ENCODE measurements at places on chromosomes 12 and 14.

DNA sequence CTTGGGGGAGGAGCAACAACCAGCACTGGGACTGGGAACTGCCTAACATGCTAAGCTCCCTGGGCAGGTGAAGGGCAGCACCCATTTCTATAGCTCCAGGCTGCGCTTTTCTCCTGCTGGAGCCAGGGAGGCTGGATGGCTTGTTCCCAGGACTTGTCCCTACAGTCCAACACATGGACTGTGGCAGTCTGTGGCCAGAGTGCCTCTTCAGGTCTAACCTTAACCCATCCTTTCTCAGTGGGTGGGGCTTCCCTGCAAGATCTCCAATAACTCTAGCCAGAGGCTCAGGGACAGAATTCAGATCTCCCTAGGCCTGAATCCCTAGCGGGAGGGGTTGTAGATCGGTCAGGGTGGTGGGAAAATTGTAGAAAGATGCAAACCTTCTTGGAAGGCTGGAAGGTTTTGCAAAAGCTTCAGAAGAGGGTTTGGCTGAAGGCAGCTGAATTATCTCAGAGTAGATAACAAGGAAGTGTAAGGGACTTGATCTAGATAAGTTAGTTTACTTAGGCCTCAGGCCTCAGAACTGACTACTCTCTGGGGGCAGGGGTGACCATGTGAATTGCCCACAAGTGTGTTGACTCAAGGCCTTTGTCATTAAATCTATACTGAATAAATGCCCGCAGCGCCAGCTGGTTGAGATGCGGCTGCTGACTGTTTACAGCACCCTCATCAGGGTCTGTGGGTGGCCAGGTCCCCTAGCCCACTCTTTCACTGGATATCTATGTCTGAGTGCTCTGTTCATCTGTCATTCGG is 60.7 kb downstream of the SSPN start:
- DNase-seq, result no peak

GRCh38 chr12:50175716-50176026 is 8.5 kb upstream of the CERS5 start:
- no peak for DNase-seq

DNA sequence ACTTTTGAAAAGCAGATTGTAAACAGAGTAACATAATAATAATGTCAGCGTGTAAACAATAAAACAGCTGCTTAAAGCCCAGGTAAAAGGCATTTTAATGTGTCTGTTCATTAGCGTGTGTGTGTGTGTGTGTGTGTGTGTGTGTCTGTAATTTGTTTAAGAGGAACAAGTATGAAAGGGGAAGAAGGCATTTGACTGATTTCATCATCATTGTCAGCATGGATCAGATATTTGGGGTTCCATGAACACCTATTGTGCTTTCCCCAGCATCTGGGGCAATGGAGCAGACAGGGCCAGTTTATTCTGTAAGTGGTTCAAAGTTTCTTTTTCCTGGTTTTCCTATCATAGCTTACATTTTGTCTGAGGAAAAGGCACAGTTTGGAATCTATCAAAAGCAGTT is 28.9 kb downstream of the SLC25A21 start:
- peak; percentile 12 for DNase-seq

GRCh38 chr12:795305-795704 is 42.9 kb downstream of the WNK1 start:
- DNase-seq, result peak; percentile 84

GRCh38 chr14:71648725-71649124 is 283.5 kb upstream of the RGS6 start:
- no peak for DNase-seq

DNA sequence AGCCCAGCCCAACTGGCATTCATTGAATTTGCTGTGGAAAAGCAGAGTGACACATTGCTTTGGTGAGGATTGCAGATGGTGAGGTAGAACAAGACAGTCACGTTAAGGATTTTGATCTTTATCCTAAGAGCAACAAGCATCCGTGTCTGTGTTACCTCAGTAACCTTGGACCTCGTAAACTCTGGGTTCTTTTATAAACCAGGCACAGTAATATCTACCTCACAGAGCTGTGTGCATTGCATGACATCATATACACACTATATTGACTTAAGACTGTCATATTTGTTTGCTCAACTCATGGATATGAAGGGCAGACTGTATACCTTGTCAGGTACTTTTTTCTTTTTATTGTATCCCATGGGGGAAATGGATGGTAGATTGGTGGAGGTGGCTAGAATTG is 156.2 kb downstream of the ETV6 start:
- no peak for DNase-seq

- DNase-seq, result peak; percentile 25
These were observed 34.3 kb upstream of the CHFR start for GRCh38 chr12:132921685-132922084.

GRCh38 chr12:124512667-124513296 is 54.6 kb downstream of the NCOR2 start:
- DNase-seq, result no peak

DNA sequence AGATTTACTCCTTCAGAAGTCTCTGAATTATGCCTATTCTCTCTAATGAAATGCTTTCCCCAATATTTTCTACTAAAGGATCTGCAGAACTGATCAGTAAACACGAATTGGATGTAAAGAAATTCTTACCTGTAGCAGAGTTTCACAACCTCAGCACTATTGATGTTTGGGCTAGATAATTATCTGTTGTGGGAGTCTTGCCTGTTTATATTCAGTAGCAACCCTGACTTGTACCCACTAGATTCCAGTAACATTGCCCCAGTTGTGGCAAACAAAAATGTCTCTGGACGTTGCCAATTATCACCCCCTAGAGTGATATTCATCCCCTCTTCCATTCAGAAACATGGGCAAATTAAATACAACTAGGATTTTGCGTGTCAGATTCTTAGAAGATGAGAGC is 156.8 kb upstream of the TMTC2 start:
- DNase-seq, result no peak

DNA sequence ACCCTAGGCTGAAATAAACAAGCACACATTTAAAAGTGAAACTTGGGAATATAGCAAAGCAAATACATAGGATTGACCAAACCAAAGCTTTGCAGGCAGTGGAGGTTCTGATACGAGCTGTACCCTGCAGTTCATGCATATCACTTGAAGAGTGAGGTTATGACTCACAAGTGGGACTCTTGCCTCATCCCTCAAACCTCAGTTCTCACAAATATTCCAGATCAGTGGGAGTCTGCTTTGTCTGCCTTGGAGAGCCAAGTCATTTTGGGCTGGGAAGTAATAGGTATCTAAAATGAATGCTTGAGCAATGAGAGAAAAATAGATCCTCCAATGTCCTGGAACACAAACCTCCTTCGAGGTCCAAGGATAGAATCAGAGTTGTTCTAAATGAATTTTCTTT is 116.4 kb downstream of the LRIG3 start:
- no peak for DNase-seq
